CD4-positive, alpha-beta T cell treated with Interleukin-21 for 1 hour (primary cell): ENCODE measurements at places on chromosomes 1 and 21.
A peak's percentile ranks its signal among the peaks of the same experiment; 100 is the strongest.

GRCh38 chr1:17255336-17255735 is 6.4 kb downstream of the PADI3 start:
- no peak for DNase-seq

- DNase-seq = no peak
These were observed 472.1 kb downstream of the PTPRU start for GRCh38 chr1:29708381-29708780.

- DNase-seq = no peak
These were observed 1.8 kb downstream of the TTLL10 start for GRCh38 chr1:1175221-1176062.

GRCh38 chr1:15579683-15580047 is 5.2 kb downstream of the AGMAT start:
- peak; percentile 13 for DNase-seq

GRCh38 chr1:59675936-59676335 is 138.8 kb upstream of the HOOK1 start:
- no peak for DNase-seq

DNA sequence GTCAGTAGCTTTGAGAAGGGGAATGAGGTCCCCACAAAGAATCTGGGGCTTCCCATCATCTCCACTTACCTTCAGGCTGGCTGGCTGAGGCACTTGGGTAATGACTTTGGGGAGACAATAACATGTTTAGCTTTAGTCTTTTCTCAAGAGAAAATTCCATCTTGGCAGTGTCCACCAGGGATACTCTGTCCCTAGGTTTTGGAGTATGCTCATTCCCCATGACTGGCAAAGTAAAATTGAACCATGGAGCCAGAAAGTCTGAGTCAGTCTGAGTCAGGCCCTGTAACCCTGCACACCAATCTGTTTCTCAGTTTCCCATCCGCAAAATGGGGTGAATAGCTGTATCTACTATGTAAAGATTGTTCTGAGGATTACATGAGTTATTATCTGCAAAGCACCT is 28.2 kb downstream of the RUNX1 start:
- no peak for DNase-seq

DNA sequence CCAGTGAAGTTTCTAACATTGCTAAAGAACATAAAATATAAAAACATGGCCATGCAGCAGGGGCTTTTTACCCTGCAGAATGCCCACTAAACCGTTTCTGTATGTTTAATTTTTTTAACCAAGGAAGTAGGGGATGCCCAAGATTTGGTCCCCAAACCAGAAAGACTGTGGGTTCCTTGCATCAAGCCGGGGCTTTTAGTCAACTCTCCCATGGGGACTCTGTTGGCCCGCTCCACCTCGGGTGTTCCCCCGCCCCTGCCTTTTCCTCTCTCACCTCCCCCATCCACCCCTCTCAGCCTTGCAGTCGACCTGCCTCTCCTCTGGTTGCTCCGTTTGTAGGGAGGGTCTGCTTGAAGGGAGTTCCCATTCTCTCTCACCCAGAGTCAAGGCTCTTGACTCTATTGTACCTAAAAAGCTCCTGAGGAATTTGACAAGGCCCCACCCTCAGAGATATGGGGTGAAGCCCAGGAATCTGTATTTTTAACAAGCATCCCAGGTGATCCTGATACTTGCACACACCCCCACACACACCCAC is 117.5 kb downstream of the TOMM20 start:
- peak; percentile 79 for DNase-seq

- DNase-seq = peak; percentile 2
These were observed 48.1 kb upstream of the MPC2 start for GRCh38 chr1:167984886-167985489.

DNA sequence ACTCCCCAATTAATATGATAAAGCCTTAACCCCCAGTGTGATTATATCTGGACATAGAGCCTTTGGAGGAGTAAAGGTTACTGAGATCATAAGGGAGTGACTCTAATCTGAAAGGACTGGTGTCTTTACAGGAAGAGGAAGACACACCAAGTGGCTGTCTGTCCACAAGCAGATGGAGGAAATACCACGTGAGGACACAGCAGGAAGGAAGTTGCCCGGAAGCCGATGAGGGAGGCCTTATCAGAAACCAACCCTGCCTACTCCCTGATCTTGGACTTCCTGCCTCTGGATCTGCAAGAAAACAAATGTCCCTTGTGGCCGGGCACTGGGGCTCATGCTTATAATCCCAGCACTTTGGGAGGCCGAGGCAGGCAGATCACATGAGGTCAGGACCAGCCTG is 110.3 kb upstream of the CHRM3 start:
- DNase-seq = no peak

- no peak for DNase-seq
These were observed 23.6 kb downstream of the KIAA0319L start for GRCh38 chr1:35533586-35533985.

DNA sequence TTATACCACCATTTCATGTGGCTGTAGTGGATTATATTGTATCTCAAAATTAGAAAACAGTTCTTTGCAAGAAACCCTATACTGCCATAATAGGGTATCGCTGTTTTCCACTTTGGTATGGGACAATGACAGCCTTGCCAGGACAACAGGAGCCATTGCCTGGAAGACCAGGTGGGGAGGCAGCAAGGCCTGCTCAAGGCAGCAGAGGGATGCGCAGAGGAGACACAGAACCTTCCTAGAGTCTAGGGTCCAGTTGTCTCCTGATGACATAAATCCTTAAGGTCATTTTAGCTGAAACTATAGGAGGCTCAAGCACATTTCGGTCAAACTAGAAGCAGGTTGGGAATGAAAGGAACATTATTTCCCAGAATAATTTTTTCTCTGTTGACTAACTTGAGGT is 27.6 kb downstream of the IFNGR2 start:
- DNase-seq = no peak

GRCh38 chr1:3259020-3259419 is 190.0 kb downstream of the PRDM16 start:
- no peak for DNase-seq

GRCh38 chr1:9657521-9658032 is 6.0 kb downstream of the PIK3CD start:
- DNase-seq = no peak

GRCh38 chr1:21734526-21734925 is 48.4 kb downstream of the USP48 start:
- DNase-seq = no peak

DNA sequence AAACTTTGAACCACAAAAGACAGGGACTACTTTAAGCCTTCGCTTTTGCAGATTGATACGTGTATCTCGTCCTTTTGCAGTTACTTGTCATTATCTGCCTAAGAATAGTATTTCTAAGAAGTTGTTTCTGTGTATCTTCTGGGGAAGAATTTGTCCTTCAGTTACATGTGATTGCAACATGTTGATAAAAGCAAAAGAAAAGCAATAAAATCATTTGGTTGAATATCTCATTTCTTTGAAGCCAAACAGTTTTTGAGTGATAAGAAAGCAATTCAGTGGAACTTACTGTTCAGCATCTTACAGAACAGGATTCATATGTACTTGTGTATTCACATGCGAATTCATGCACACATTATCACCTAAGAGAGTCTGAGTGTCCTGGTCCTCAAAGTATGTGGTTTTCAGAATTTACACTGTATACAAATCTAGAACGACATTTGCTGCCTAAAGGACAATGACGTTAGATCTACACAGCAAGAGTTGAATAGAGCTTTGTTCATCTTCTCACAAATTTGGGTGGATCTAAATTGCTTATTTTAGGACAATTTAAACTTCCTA is 66.7 kb upstream of the MRPS6 start:
- DNase-seq = no peak

- no peak for DNase-seq
These were observed 288.8 kb downstream of the GPATCH2 start for GRCh38 chr1:217342105-217342504.

- DNase-seq = no peak
These were observed 34.4 kb upstream of the NRDC start for GRCh38 chr1:51912881-51913280.

GRCh38 chr21:35006248-35006647 is 42.9 kb downstream of the RUNX1 start:
- DNase-seq = no peak

GRCh38 chr1:19903621-19904020 is 19.8 kb downstream of the PLA2G2E start:
- no peak for DNase-seq

GRCh38 chr1:174174461-174175329 is 15.4 kb downstream of the RABGAP1L start:
- DNase-seq = no peak

DNA sequence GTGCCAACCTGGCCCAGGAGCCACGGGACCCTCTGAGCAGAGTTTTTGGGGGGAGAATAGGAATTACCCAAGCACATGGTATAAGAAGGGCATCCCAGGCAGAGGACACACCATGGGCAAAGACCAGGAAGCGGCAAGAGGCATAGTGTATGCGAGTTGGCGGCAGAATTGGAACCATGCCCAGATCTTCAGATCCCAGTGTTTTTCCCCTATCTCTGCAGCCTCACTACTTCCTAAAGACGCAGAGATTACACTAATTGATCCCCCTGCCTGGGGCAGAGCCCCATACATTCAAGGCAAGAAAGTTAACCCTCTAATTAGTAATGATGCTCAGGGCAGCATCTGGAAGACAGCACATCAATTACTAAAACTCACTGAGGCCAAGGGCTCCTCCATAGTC is 48.2 kb downstream of the SYT2 start:
- no peak for DNase-seq

DNA sequence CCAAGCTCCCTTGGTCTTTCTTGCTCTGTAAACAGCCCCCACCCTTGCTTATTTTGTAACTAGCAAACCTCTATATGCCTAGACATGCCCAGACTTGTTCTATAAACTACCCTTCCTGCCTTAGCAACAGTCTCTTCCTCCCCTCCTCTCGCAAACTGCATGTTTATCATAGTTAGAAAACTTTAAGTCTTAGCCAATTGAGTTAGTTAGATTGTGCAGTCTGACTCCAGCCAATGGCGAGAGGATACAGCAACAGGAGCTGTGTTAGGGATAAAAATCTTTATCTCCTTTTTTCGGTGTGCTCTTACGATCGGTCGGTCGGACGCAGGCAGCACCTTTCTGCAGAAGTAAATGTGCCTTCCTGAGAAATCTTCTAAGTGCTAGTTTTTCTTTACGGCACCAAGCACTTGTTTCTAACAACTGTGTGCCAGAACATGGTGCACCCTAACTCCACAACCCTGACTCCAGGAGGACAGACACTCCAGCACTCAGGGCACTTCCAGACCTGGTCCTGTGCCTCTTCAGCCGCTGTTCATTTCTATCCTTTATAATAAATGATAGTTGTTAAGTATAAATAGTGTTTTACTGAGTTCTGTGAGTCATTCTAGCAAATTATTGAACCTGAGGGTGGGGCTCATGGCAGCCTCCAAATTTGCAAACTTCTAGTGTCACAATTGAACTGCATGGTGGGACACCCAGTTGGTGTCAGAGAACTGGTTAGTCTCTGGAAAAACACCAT is 25.7 kb upstream of the GNG4 start:
- no peak for DNase-seq
